ENCODE measurements at places on chromosomes 16 and 17. TPM values are rescaled to one million over a fixed set of nuclear protein-coding genes. Genes with fewer than 3 reads are reported as not detected.

RTN4RL1 gene
- not detected for polyA plus RNA-seq

GRCh38 chr16:57112403-57113041 lies 20.1 kb downstream of the CPNE2 start:
- H3K36me3 ChIP-seq, result no peaks in the 10 kb centered on the region
- no peaks in the 10 kb centered on the region for H3K4me1 ChIP-seq
- no peak for DNase-seq
- no peak overlapping the region for H3K4me3 ChIP-seq
- H3K27ac ChIP-seq, result no peak overlapping the region

DNA sequence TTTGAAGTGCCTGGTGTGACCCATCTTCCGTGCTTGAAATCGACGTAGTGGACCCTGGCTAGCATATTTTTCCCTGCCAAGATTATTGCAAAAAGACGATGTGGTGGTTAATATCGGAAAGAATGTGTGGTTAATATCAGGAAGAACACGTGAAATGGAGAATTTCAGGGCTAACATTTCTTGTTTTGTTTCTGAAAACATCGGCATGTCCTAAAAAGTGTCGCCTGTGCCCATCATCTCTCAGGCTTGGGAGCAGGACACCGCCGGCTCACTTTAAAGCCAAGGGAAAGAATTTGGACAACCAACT lies 345 bp upstream of the DCXR start:
- H3K4me1 ChIP-seq, result peaks cover 14% of the 10 kb centered on the region
- no peak for DNase-seq
- peak overlapping the region; percentile 96 for H3K27ac ChIP-seq
- peaks cover 5% of the 10 kb centered on the region for H3K36me3 ChIP-seq

DNA sequence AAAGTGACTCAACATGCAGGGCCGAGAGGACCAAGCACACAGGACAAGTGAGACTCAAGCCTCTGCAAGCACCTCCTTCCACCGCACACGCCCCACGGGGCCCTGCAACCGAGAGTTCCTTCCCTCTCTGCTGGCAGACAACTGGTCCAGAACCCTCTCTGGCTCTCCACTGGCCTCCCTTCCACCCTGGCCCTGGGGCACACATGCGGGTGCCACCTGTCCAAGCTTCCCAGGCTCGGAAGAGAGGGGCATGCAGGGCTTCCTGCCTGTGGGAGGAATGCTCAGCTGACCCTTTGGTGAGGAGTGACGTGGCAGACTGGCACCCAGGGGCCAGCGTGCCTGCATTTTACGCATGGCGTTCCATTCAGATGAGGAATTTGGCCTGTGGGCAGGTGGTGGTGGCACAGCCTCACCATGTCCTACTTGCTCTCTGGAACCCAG lies 59.8 kb downstream of the PIPOX start:
- H3K36me3 ChIP-seq, result peaks cover 61% of the 10 kb centered on the region
- H3K27ac ChIP-seq, result no peak overlapping the region
- DNase-seq, result no peak
- peaks cover 12% of the 10 kb centered on the region for H3K4me1 ChIP-seq

DNA sequence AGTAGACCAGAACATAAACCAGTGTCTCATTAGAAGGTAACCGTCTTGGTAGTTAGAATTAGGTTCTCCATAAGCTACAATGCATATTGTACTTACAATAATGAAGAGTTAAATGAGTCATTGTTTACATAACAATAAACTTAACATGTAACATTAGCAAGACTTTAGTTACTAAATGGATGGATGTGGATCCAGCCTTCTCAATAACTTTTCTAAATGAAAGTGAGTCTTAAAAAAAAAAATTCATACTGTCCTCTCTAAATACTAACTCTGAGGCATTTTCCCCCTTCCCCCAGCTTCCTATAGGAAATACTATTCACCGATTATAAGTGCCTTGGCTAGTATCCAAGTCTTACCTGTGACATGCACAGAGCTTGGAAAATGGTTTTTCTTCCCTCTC lies 155.3 kb downstream of the CYB561 start:
- H3K36me3 ChIP-seq, result peaks cover 35% of the 10 kb centered on the region
- no peak overlapping the region for H3K27ac ChIP-seq
- no peaks in the 10 kb centered on the region for H3K27me3 ChIP-seq
- no peak overlapping the region for H3K4me3 ChIP-seq

GRCh38 chr17:82242977-82243647 lies 14.3 kb downstream of the SLC16A3 start:
- H3K27ac ChIP-seq, result no peak overlapping the region
- H3K36me3 ChIP-seq, result peaks cover 24% of the 10 kb centered on the region
- DNase-seq, result no peak
- peaks cover 51% of the 10 kb centered on the region for H3K4me1 ChIP-seq

DNA sequence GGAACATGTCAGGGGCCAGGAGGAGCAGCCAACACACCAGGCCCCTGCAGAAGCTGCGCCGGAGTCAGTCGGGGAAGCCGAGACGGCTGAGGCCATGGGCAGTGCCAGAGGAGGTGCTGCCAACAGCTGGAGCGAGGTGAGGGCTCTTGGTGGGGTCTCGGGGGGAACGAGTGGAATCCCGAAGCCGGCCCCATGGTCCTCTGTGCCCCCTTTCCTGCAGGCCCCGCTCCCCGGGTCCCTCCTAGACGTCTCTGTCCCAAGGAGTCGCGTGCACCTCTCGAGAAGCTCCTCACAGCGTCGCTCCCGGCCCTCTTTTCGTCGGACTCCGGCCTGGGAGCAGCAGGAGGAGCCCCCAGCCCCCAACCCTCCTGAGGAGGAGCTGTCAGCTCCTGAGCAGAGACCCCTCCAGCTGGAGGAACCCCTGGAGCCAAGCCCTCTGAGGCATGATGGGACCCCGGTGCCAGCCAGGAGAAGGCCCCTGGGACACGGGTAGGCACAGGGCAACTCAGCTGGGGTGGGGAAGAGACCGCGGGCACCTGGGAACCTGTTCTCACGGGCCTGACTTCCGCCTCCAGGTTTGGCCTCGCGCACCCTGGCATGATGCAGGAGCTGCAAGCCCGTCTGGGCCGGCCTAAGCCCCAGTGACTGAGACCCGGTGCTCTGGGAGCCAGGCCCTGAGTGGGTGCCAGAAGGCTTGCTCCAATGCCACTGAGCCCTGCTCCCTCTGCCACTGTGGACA lies 3.6 kb downstream of the APOBR start:
- H3K27ac ChIP-seq, result no peak overlapping the region
- no peak for DNase-seq
- H3K36me3 ChIP-seq, result no peaks in the 10 kb centered on the region
- H3K27me3 ChIP-seq, result no peaks in the 10 kb centered on the region

- DNase-seq, result no peak
- no peaks in the 10 kb centered on the region for H3K27me3 ChIP-seq
- no peak overlapping the region for H3K27ac ChIP-seq
- no peaks in the 10 kb centered on the region for H3K4me1 ChIP-seq
- no peaks in the 10 kb centered on the region for H3K36me3 ChIP-seq
- no peak overlapping the region for H3K4me3 ChIP-seq
Measured at GRCh38 chr16:64489449-64489848, 632.4 kb downstream of the CDH11 start.

- no peak overlapping the region for H3K27ac ChIP-seq
- H3K36me3 ChIP-seq, result no peaks in the 10 kb centered on the region
- peaks cover 11% of the 10 kb centered on the region for H3K27me3 ChIP-seq
- DNase-seq, result no peak
Measured at GRCh38 chr16:71629278-71630016, 3.5 kb downstream of the MARVELD3 start.

NUTF2 gene
- polyA plus RNA-seq, result 133 TPM

DNA sequence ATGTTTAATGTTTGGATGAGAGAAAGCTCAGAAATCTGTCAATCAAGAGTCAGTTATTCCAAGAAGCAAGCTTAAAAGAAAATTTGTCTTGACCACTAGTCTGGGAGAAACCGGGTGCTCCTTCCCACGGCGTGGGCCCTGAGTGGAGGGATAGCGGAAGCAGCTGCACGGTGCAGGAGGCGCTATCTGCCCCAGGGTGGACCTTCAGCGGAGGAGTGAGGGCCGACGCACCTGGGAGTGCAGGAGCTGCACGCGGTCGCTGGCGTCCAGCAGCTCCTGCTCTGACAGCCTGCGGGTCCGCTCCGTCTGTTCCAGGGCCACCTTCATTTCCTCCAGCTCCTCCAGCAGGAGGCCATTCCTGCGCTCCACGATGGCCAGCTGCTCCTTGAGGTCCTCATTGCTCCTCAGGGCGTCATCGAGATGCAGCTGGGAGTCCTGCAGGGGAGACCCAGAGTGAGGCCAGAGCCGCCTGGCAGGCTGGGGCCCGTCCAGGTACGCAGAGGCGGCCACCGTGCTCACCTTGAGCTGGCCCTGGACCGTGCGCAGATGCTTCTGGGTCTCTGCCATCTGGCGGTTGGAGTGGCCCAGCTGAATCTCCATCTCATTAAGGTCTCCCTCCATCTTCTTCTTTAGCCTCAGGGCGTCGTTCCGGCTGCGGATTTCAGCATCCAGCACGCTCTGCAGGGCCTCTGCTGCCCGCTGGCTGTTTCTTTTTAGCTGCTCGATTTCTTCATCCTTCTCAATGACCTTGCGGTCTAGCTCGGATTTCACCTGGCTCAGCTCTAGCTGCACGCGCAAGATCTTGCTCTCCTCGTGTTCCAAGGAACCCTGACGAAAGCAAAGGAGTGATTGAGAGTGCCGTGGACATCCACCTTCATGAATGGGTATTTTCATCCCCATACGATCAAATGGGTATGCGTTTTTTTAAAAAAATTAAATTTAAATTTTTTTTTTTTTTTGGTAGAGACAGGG lies 63.5 kb downstream of the MYH13 start:
- H3K4me3 ChIP-seq, result no peak overlapping the region
- H3K36me3 ChIP-seq, result no peaks in the 10 kb centered on the region
- no peak for DNase-seq
- no peak overlapping the region for H3K27ac ChIP-seq
- peaks cover 33% of the 10 kb centered on the region for H3K27me3 ChIP-seq

- no peak for DNase-seq
- H3K4me3 ChIP-seq, result no peak overlapping the region
- H3K36me3 ChIP-seq, result peaks cover 49% of the 10 kb centered on the region
- H3K27me3 ChIP-seq, result no peaks in the 10 kb centered on the region
- no peaks in the 10 kb centered on the region for H3K4me1 ChIP-seq
Measured at GRCh38 chr17:62597920-62598319, 29.6 kb upstream of the MRC2 start.

DNA sequence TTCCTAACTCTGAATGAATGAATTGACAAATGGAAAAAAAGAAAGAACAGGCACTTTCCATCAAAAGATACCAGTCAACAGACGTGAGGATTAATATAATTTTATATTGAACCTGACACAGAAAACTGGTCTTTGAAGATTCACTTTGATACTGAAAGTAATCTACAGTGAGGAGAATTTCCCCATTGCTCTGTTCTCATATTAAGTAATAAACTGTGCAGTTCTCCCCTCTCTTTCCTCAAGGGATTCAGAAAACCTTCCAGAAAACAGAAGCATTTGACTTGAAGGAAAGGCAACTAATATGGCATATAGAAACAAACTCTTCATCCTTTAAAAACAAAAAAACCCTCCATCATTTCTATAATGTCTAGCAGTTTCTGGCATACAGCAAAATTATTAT lies 2.2 kb downstream of the TEX2 start:
- no peaks in the 10 kb centered on the region for H3K36me3 ChIP-seq
- no peak overlapping the region for H3K4me3 ChIP-seq
- no peak overlapping the region for H3K27ac ChIP-seq
- H3K27me3 ChIP-seq, result no peaks in the 10 kb centered on the region

DNA sequence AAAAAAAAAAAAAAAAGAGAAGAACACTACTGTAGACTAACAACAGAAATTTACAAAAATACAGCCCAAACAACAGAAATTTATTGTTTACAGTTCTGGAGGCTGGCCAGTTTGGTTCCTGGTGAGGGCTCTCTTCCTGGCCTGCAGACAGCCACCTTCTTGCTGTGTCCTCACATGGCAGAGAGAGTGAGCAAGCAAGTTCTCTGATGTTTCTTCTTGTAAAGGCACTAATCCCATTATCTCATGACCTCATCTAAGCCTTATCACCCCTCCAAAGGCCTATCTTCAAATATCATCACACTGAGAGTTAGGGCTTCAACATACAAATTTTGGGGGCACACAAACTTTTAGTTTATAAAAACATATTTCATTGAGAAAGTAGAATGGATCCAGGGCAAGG lies 7.3 kb downstream of the ARSG start:
- no peak for DNase-seq
- H3K27ac ChIP-seq, result no peak overlapping the region
- H3K4me3 ChIP-seq, result no peak overlapping the region

- DNase-seq, result no peak
- H3K27ac ChIP-seq, result peak overlapping the region; percentile 92
Measured at GRCh38 chr16:15054357-15055140, 1.3 kb downstream of the NTAN1 start.

FAM171A2 gene
- polyA plus RNA-seq, result 0.29 TPM

HOXB13 gene
- not detected for polyA plus RNA-seq

GRCh38 chr16:53804467-53804866 lies 100.5 kb downstream of the FTO start:
- H3K36me3 ChIP-seq, result peaks cover 8% of the 10 kb centered on the region
- no peak overlapping the region for H3K4me3 ChIP-seq
- H3K4me1 ChIP-seq, result peaks cover 29% of the 10 kb centered on the region
- no peaks in the 10 kb centered on the region for H3K27me3 ChIP-seq
- H3K27ac ChIP-seq, result no peak overlapping the region

DNA sequence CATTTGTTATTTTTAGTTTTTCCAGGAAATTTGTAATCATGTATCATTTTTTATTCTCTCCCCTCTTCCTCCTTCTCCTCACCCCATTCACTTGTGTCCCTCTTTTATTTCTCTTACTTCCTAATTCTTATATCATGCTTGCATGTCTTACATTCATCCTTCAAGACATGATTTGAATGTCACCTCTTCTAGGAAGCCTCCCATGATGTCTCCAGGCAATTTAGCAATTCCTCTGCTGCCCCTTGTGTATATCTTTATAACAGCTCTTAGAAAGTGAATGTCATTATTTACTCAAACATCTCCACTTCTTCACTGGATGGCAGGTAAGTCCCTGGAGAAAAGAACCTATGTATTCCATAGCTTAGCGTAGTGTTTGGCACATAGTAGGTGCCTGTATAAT lies 7.8 kb downstream of the HNF1B start:
- H3K4me1 ChIP-seq, result peaks cover 1% of the 10 kb centered on the region
- H3K27me3 ChIP-seq, result peaks cover 58% of the 10 kb centered on the region
- H3K4me3 ChIP-seq, result no peak overlapping the region

KRTAP4-9 gene
- polyA plus RNA-seq, result not detected

GRCh38 chr17:40168262-40168832 lies 8.9 kb upstream of the RAPGEFL1 start:
- H3K27ac ChIP-seq, result peak overlapping the region; percentile 64
- peaks cover 4% of the 10 kb centered on the region for H3K4me1 ChIP-seq
- peak; percentile 53 for DNase-seq
- no peak overlapping the region for H3K4me3 ChIP-seq

DNA sequence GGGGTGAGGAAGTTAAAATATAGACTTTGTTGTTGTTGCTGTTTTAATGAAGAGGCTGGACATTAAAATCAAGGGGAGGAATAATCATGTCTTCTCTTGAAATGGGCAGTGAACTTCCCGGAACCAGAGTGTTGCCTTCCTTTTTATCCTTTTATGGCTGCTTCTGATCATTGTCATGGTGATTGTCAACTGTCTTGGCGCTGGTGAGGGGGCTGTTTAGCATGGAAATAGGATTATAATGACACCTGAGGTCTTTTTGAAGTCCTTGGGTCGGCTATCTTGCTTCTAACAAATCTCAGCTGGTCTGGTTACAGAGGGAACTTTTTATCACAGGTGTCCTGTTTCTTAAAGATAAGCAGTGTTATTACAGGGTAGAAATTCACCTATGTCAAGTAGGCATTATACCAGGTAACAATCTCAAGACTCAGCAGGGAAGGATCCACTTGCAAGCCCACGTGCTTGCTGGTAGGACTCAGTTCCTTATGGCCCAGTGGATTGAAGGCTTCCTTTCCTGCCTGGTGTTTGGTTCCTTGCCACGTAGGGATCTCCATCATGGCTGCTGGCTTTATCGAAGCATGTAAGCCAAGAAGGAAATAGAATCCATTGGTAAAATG lies 349.3 kb downstream of the WWOX start:
- no peaks in the 10 kb centered on the region for H3K36me3 ChIP-seq
- H3K27me3 ChIP-seq, result no peaks in the 10 kb centered on the region
- no peak overlapping the region for H3K27ac ChIP-seq
- H3K4me1 ChIP-seq, result no peaks in the 10 kb centered on the region
